ENCODE measurements at places on chromosomes 7 and 10.

DNA sequence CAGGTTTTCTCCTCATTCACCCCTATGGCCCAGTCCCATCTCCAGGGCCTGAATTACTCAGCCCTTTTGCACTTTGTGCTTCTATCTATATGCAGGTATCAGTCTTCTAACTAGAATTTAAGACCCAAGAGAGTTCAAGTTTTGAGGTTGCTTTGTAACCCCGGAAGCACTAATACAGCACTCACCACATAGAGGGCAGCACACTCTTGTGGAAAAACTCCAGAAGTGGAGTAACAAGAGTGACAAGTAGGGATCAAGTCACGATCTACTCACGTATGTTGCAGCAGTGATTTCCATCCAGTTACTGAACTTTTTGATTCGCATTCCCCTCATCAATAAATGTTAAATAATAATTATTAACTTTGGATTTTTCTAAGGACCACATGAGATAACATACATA, 151.0 kb downstream of the CHCHD3 start:
- DNase-seq = no peak

DNA sequence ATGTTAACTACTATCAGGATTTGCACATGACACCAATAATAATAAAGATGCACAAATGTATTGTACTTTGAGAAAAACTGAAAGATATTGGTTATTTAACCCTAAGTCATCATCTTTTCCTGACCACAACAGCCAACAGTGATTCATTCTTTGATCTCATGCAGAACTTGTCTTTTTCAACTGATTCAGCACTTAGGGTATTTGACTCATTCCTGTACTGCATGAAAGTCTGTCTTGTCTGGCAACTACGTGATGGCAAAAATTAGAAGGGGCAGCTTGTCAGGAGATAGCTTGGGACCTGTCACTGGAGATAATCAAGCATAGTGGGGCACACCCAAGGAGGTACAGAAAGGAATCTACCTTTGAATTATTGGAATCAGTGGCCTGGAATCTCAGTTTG, 77.8 kb upstream of the LRRC17 start:
- DNase-seq = peak; percentile 66

- DNase-seq = no peak
Measured at GRCh38 chr10:13115832-13116803, 16.2 kb downstream of the OPTN start.

GRCh38 chr7:124042826-124043225, 10.0 kb upstream of the TMEM229A start:
- DNase-seq = no peak

DNA sequence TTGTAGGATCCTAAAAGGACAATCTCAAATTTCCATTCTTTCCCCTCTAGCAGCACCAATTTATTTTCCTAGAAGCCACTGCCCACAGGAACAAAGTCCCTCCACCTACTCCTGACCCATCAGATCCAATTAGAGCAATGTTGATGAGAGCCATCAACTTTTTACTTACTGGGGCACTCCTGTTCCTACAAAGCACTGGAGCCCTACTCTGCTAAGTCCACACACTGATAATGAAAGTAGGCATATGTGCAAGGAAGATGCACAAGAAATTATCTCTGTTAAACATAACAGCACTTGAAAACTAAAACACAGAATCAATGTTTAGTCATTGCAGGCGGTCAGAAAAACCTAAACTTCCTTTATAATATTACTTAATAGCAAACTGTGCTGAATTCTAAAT, 3.6 kb downstream of the HERPUD2 start:
- DNase-seq = no peak

DNA sequence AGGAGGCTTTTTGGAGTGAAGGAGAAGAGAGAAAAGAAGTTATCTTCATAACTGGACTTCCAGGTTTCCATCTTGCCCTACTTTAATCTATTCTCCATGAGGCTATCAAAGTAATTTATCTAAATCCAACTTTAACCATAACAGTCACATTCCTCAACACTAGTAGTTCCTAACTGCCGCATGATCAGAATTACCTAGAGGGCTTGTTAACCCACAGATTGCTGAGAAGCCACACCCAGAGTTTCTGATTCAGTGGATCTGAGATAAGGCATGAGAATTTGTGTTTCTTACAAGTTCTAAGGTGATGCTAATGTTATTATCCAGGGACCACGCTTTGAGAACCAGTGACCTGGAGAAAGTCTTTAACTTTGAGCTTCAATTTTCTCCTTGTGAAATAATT, 8.3 kb upstream of the COL1A2 start:
- no peak for DNase-seq

DNA sequence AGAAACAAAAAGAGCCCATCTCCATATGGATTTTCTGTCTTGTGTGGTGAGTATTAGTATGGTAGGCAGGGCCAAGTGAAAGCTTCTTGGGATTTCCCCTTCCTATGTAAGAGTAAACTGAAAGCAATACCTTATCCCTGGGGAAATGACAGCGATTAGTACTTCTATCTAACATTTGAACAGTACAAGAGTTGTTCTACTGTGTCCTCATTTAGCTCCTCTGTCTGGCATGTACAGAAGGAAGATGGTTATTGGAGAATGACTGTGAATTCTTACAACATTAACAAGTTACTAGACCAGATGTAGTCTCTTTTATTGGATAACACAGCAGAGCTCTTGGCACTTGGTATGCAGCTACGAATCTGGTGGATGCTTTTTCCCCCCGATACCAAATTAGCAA, 17.9 kb upstream of the TRIL start:
- no peak for DNase-seq

DNA sequence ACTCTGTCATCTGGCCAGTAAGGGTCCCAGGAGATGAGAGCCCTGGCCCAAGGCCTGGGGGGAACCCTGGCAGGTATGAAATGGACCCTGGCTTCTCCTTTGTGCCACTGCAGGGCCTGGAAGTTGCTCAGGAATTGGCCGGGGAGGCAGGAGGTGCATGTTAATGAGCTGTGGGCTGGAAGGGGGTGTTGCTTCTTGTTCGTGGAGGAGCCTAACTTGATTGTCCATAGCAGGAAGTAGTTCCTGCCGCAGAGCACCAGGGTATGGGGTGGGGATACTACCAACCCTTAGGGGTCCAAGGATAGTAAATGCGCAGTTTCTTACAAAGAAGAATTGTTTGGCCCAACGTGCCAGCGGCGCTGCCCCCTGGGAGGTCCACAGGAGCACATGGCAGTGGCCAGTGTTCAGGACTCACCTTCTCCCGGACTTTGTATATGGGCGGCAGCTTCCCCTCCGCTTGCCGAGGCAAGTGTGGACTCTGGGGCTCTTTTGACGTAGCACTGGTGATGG, 21.5 kb downstream of the TEX36 start:
- DNase-seq = no peak

Data from adipocyte (in vitro differentiated cells).